ENCODE measurements at places on chromosomes 16 and 17.

DNA sequence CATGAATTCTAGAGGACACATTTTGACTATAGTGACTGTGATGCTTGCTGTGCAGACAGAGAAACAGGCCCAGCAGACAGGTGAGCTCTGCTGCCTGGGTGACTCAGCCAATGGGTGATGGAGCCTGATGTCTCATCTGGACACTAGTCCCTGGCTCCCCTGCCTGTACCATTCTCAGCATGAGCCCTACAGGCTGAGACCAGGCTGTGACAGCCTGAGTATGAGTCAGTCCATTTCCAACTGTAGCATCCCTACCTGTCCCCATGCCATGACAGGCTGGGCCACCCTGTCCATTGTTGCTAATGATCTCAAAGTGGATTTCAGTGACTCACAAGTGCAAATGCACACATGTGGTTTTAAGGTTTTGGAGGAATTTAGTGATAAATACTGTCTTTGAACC, 102.5 kb upstream of the EEF2KMT start:
- no peak for DNase-seq

DNA sequence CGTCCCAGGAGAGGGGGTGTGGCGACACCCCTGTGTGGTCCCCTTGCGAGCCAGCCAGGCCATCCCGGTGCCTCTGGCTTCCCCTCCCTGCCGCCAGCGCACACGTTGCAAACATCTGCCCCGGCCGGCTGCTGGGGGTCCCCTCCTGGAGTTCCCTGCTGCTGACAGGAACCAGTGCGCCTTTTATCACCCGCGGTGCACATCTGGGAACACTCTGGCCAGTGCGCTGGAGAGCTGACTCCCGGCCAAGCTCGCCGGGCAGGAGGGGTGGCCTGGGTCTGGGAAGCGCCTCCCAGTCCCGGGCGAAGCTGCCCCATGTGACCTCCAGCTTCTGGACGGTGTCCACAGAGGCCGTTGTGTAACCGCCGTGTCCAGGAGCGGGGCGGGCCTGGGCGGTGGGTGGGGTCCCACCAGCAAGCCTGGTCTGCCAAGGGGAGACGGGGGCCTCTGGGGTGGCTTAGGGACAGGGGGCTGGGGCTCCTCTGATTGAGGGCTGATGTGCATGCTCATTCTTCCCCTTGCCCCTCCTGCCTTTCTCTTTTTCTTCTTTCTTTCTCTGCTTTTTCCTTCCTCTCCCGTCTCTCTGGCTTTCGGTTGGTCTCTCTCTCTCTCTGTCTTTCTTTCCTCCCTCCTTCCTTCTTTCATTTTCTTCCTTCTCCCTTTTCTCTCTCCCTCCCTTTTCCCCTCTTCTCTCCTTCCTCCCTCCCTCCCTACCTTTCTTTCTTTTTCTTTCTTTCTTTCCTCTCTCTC, 25.2 kb upstream of the CIBAR2 start:
- DNase-seq, result no peak

DNA sequence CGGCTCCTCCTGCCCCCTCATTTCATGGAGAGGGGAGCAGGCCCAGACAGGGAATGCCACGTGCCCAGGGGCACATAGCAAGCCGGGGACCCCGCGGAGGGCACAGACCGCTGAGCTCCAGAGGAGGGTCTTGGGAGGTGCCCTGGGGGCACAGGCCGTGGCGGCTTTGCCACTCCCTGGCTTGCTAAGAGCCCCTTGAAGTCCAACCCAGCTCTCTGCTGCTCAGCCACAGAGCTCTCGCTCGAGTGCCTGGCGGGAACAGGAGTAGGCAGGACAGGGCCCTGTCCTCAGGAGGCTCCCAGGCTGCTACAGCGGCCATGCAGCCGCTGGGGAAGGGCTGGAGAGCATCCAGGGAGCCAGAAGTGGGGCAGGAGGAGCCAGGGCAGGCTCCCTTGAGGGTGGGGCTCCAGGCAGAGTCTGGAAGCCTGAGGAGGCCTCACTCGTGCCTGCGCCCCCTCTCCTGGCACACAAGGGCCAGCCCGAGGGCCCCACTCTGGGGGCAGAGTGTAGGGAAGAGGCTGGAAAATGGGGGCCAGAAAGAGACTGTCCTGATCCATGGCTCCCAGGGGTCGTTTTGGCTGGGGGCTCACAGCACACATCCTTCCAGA, 4.4 kb upstream of the RAB26 start:
- no peak for DNase-seq

GRCh38 chr17:15442311-15443180, 24.9 kb downstream of the CDRT4 start:
- DNase-seq, result no peak

GRCh38 chr17:80327518-80327917, 66.9 kb downstream of the RNF213 start:
- DNase-seq, result no peak

DNA sequence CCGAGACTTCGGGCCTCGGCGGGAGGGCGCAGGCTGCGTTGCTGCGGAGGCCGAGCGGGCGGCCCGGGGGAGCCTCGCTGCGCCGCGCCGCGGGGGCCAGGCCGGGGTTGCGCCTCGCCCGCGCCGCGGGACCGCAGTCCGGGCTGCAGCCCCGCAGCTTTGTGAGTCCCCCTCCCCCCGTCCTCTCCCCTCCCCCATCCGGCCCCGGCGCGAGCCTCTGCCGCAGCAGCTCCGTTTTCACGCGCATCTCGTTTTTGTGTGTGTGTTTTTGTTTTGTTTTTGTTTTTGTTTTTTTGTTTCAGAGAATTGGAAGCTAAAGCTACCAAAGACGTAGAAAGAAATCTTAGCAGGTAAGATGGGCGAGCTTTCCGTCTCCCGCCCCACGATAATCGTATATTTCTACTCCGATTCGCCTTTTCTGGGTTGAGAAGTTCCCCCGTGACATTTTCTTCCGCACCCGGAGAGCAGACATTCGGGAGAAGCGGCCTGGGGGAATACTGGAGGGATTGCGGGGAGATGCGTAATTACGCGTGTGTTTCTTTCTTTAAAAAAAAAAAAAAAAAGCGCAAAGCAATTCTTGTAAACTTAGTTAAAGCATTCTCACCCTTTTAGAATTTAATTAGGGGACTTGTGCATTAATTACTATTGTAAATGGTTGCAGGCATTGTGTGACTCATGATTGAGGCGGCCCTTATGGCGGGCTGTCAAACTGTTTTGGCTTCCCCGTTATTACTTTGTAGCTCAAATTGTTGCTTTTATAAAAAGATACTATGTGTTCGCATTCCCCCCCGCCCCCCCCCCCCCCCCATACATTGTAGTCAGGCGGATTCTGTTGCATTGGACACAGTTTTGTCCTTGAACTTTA, 732 bp downstream of the TNRC6A start:
- DNase-seq, result no peak

DNA sequence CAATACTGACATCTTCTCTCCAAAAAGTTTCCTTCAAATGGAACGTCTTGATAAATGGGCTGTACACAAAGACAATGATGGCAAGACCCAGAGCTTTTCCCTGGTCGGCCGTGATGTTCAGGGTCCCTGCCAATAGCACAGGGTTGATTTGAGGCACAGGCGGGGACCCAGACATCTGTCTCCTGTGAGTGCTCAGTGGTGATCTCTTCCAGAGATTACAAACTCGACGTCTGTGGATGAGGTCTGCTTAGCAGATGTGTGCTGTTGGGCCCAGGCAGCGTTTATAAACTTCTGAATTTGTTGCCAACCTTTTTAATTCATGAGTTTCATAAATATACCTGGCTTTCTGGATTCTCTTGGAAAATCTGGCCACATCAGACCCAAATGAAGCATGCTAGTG, 14.9 kb downstream of the CPPED1 start:
- no peak for DNase-seq

All from stimulated activated CD8-positive, alpha-beta memory T cell treated with anti-CD3 and anti-CD28 coated beads, Interleukin-7, amount 100 ng/mL, for 48 hours (primary cell).